CD4-positive, alpha-beta T cell treated with Interleukin-21 for 1 hour (primary cell): ENCODE measurements at places on chromosomes 6 and 20.
A peak's percentile ranks its signal among the peaks of the same experiment; 100 is the strongest.

DNA sequence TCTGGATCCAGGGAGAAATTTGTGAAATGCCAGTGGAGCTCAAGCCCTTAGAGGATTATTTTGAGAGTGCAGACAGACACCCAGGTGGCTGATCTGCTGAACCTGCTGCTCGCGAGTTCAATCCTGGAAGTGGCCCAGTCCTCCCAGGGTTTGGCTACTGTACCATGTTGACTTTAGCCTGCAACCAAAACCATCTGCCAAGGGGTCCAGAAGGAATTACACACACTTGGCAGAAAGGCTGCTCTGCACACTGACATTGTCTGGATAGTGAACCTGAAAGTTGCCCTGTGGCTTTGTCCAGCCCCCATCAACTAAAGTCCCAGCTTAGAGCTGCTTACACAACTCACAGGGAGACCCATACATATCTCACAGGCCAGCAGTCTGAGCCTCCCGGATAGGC lies 21.6 kb upstream of the PI3 start:
- DNase-seq: no peak

GRCh38 chr6:110720066-110720465 lies 95.2 kb downstream of the CDK19 start:
- no peak for DNase-seq

- DNase-seq: no peak
Measured at GRCh38 chr6:37695857-37696219, 1.8 kb downstream of the MDGA1 start.

DNA sequence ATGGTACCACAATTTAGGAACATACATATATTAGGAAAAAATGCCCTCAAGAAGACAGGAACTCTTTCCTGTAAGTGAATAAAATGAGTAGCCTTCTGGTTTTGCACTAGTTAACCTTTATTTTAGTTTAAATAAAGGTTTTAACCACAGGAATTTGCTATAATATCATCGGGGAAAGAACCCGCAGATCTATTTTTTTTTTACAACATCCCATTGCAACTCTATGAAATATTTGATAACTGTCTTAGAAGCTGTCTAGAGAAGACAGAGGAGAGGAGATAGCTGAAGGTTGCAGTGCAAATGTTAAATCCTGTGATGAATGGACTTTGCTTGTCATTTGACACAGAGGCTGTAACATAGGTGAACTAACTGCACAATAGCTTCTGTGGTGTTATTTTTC lies 69.5 kb downstream of the TINAG start:
- no peak for DNase-seq

DNA sequence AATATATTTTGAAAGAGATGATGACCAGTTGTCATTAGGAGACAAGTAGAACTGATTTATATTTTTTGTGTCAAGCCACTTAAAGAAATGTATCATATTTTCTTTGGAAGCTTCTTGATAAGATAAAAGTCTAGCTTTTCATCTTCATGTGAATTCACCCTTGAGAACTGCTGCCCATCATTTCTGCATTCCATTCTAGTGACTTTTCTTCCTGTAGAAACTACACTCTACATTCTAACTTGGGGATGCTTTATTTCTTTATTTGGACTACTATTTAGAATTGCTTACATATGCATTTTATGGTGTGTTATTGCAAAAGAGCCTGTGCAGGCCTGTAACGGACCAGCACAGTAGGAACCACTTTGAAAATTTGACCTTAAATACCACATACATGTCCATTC lies 335.0 kb upstream of the KCNQ5 start:
- no peak for DNase-seq

DNA sequence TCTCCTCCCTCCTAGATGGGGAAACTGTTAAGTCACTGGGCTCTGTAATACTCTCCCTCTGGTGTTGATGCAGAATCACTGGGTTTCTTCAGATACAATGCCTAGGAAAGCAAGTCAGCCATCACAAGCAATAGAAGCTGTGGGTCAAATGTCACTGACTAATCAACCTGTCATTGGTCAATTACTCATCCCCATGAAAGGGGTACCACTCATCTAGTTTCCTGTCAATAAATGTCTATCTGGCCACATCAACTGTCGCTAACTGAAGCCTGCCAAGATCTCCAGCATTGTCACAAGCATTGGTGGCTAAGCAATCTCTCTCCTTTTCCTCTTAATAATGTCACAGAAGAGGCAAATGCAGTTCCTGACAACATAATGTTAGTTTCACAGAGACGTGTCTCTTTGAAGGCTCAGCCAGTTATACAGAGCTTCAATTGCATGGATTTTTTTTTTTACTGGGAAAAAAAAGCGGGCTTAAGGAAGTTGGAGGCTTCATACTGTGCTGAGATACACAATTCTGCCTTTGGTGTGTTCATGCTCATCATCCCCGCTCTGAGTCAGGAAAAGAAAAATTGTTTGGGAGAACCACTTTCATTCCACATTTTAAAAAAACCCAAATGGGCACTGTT lies 355.9 kb downstream of the BTBD9 start:
- DNase-seq: no peak

DNA sequence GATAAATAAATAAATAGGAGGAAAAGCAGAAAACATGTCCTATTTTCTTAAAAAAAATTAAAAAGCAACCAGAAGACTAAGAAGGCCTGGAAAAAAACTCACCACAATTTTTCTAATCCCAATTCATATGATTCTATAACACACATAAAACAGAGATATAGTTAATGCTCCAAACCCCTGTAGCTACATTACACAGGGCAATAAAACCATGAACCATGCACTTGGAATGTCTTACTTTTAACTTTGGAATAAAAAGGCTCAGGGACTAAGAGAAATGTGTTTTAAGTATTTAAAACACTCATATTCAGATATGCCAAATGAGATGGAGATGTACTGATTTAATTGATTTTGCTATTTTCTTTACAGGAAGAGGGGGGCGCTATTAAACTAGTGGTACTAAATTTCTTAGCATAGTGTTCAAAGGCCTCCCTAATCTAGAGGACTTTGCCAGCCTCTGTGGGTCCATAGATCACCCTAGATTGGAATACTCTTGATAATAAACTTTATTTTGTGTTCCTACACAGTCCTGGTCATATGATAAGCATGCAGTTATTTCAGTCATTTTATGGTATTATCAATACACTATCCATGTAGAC lies 30.3 kb upstream of the GCM1 start:
- no peak for DNase-seq

DNA sequence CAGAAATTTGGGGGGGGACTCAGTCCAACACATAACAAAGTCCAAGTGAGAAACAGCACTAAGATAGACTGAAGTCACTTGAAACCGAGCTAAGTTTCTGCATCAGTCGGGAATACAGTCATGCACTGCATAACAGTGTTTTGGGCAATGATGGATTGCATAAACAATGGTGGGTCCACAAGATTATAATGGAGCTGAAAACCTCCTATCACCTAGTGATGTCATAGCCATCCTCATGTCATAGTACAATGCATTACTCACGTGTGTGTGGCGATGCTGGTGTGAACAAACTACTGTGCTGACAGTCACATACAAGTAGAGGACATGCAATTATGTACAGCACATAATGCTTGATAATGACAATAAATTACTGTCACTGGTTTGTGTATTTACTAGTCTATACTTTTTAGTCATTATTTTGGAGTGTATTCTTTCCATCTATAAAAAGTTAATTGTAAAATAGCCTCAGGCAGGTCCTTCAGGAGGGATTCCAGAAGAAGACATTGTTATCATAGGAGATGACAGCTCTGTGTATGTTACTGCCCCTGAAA lies 154.5 kb upstream of the ECI2 start:
- DNase-seq: no peak

- no peak for DNase-seq
Measured at GRCh38 chr6:80728830-80729229, 622.4 kb downstream of the BCKDHB start.

DNA sequence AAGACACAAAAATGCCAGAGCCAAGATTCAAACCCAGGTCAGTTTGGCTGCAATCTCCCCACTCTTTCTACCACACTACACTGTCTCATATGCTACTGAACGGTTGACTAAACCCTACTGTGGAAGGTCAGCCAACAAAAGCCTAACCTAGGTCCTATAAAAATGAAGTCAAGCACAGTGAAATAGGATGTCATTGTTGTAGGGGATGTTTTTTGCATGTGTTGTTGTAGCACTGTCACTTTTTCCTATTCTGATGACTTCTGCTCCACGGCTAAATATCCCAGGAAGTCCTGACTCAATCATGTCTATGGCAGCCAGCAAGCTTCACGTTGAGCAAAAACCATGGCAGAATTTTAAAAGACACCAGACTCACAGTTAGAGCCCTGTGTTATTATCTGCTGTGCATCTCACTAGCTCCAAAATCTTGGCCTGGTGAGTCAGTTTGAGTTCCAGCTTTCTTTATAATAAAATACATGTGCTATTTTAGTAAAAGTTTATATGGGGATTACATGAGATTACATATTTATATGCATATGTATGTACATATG lies 322.1 kb upstream of the NT5E start:
- DNase-seq: no peak

DNA sequence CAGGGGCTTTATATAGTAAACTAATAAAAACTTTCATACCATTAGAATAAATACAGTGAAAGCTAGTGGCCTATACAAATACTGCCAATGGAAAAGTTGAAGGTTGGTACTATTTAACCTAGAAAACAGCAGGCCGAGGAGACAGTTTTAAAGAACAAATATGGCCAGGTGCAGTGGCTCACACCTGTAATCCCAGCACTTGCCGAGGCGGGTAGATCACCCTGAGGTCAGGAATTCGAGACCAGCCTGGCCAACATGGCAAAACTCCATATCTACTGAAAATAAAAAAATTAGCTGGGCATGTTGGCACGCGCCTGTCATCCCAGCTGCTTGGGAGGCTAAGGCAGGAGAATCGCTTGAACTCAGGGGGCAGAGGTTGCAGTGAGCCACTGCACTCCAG lies 24.8 kb downstream of the GLYATL3 start:
- no peak for DNase-seq

DNA sequence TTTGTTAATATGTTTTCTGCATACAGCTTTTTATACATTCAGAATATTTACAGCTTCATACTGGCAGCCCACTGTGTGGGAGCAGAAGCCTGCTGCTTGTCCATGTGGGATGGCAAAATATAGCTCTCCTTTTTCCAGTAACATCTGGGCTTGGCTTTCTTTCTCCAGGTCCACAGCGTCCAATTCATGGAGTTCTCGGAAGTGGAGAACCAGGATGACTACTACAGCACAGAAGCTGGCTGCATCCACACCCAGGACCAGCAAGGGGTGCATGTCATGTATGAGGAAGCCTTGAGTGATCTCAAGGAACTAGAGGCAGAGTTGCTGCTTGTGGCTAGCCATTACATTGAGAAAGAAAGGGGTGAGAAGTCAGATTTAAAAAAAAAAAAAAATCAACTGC lies 143.1 kb downstream of the CD164 start:
- DNase-seq: no peak

- DNase-seq: no peak
Measured at GRCh38 chr20:60822699-60823607, 429.1 kb upstream of the CDH4 start.

GRCh38 chr6:98343004-98343403 lies 491.4 kb upstream of the POU3F2 start:
- no peak for DNase-seq

- DNase-seq: no peak
Measured at GRCh38 chr6:154363821-154364220, 7.2 kb upstream of the IPCEF1 start.

GRCh38 chr6:157329829-157330228 lies 6.5 kb upstream of the TMEM242 start:
- no peak for DNase-seq

DNA sequence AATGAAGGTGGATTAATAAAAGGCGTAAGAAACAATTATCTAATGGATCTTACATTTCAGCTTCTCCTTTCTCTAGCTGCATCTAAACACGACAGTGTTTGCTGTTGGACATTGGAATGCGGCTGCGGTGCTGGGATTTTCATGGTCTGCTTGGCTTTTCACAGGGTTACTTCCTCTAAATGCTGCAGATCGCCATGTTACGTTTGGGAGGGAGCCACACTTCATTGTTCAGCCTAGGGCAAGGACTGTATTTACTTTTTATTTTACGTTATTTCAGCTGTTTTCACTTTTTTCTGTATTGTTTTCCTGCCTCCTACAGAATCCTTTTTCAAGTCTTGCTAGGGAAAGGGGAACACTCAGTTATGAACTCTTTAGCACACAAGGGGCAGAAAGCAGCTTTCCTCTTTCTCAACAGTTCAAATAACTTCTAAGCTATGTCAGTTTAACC lies 97.9 kb upstream of the MTHFD1L start:
- DNase-seq: no peak

DNA sequence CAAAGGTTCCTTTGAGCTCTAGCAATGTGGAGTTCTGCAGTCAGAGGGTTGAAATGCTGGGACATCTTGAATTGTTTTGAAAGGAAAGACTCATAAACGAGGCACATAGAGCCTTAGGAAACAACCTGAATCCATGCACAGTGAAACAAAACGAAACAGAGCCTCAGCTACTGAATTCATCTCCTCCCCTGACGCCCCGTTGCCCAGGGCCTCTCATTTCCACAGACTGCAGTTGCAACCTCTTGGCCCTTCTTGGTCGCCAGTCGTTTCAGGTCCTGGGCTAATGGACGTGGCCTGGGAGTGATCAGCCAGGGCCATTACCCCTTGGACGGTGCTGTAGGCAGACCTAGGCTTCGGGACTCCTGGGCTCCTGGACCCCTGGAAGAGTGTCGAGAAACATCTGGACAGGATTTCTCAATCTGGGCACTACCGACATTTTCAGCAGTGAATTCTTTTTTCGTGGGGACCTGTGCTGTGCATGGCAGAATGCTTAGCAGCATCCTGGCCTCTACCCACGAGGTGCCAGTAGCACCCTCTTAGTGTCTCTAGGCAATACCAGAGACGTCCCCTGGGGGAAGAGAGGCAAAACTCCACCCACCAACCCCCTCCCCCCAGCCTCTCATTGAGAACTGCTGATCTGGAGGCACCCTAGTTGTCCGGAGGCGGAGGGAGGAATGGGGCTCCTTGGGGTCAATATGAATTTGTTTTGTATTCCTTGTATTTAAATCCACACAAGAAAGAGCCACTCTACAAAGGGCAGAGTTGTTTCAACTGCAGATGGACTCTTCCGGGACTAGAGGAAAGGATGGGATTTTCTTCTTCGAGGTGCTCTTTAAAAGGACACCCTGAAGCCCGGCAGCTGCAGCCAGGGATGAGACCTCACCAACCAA lies 50.2 kb downstream of the TMEM242 start:
- peak; percentile 44 for DNase-seq

DNA sequence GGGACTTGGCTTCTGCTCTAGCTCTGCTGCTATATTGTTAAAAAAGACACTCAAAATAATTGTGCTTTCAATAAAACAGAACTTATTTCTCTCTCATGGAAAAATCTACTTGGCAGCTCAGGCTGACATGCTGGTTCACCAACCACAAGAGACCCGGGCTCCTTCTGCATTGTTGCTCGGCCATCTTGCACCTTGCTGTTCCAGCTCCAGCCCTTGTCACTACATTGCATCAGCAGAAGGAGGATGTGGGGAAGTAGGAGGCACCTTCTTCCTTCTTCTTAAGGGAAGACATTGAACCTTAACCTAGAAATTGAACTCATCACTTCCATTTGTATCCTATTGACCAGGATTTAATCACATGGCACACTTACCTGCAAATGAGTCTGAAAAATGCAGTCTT lies 6.6 kb upstream of the C20orf202 start:
- DNase-seq: no peak

- DNase-seq: no peak
Measured at GRCh38 chr6:168016721-168017525, 19.5 kb downstream of the KIF25 start.
